ENCODE measurements at places on chromosomes 5 and 9.

DNA sequence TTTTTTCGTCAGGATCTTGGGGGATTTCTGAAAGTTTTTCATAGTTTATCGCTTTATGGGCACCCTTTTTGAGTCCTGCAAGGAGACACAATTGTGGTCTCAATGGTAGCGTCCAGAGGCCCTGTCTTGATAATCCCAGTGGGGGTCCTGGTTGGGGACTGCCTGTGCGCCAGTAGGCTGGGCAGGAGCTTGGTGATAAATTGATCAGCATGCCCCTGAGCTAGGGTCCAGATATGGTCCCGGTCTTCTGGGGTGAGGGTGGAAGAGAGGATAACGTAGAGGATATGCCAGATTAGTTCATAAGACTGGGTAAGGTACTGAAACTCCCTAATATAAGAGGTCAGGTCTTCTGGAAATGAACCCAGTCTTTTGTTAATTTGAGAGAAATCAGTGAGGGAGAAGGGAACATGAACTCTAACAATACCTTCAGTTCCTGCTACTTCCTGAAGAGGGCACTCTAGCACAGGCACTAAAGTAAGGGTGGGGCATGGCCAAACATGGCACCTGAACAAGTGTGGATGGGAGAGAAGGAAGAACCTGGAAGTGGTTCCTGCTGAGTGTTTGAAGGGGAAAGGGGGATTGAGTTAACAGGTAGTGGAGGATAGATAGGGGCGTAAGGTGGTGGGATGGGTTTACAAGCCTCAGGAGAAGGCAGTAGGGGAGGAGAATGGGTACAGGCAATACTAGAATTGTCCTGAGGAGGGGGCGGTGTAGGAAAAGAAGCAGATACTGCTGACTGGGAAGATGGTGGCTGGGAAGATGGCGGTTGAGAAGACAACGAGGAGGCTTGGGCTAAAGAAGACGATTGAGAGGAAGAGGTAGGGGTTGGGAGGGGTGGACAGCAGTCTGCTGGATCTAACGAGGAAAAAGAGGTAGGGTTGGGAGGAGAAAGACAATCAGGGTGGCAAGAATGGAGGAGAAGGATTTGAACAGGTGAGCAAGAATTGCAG, 33.8 kb upstream of the ANXA2R start:
- DNase-seq, result no peak

DNA sequence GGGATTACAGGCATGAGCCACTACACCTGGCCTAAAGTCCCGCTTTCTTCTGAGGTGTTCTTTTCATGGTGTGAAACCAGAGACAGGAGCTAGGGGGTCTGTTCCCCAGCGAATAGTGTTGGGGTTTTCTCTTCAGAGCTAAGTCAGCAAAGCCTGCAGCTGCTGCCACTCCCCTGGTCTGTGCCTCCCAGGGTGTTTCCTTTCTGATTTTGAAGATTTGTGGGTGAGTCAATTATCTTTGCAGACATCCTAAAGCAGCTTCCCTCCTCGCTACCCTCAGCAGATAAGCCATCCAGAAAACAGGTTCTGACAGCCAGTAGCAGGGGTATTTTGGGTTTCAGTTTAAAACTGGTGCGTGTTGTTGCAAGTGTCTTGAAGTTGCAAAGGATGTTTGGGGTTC, 72.0 kb upstream of the IQGAP2 start:
- no peak for DNase-seq

DNA sequence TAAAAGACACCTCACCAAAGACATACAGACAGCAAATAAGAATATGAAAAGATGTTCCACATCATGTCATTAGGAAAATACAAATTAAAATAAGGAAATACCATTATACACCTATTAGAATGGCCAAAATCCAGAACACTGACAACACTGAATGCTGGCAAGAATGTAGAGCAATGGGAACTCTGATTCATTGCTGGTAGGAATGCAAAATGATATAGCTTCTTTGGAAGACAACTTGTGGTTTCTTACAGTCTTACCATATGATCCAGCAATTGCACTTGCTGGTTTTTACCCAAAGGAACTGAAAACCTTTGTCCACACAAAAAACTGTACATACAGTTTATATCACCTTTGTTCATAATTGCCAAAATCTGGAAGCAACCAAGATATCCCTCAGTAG, 6.5 kb downstream of the TMEM161B start:
- DNase-seq, result no peak

DNA sequence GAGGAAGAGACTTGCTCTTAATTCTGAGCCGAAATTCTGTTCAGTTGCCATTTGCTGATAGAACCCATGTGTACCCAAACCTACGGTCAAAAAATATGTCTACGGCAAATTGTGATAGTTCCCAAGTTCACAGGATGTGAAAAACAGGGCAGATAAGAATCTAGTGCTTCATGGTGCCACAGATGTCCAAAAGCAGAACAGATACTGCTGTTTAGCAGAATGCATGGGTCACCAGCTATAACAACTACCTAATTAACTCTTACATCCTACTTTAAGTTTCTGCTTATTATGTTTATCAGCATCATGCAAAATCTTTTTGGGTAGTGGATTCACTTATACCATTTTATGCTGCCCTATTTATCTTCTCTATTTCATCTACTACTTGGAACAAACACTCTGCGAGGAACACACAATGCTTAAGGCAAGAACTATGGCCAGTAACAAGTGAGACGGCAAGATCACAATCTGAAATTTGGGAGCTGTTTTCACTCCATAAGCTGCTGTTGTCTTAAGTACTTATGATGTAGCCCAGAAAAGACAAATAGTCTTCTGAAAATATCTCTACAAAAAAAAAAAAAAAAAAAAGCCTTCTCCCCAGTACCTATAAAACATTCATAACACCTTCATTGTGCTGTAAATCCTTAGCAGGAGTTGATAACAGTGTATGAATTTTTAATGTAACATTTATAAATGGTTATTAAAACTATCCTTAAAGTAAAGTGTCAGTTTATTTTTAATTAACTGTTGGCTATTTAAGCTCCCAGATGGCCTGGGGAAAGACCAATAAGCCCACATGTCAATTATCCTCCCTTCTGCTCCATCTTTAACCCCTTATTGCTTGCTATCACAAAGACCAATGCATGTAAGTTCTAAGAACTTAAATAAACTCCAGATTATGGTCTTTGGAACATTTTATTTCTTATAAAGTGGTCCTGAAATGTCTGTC, 232.3 kb downstream of the TLR4 start:
- no peak for DNase-seq

- no peak for DNase-seq
Observed at GRCh38 chr9:16012621-16013020, 459.8 kb downstream of the CCDC171 start.

DNA sequence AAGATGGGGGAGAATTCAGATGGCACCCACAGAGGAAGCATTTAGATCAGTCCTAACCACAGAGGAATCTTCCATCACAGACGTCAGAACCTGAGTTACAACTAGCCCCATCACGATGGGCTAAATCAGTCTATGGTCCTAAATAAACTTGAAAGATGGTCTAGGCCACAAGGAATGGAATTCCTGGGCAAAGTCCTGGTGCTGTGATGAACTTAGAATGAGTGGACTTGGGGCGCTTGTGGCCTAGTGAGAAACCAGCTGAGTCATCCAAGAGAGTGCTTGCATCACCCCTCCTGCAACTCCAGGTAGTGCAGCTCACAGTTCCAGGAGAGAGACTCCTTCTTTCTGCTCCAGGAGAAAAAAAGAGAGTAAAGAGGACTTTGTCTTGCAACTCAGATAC, 722.9 kb upstream of the RGMB start:
- no peak for DNase-seq

DNA sequence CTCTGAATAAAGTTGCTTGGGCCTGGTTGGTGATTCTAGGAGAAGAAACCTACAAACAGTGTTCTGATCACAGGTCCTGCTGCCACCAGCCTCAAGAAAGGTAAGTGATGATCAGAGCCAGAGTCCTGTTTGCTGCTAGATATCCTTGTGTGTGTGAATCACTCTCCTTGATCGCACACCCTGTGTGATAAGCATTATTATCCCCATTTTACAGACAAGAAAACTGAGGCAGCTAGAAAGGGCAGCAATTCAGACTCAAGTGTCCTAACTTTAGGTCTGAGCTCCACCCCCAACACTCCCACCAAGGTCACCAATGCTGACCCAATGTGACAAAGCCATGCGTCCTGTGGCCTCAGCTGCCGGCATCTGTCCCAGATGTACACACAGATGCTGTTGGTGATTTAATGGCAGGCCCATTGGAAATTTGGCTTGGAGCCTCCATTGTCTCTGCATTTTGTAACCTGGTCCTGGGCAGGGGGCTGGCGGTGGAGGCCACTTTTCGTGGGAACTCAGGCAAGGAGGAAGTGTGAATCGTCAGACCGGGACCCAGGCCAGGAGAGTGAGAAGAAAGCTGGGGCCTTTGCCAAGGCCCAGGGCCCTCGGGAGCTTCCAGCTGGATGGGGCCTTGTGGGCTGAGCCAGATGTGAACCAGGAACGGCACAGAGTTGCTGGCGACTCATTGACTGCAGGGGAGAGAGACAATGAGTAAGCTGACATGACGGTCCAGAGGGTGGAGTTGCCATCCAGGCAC, 29.8 kb upstream of the GGTA1 start:
- DNase-seq, result no peak

- no peak for DNase-seq
Observed at GRCh38 chr5:128315671-128316070, 222.4 kb downstream of the FBN2 start.

All from NCI-H510A (cell line).